Hypothalamus (tissue), 51 donors: ENCODE measurements at places on chromosomes 3 and 15.

- no peak for DNase-seq
Measured at GRCh38 chr3:149145974-149146373, 16.5 kb downstream of the HPS3 start.

- no peak for DNase-seq
Measured at GRCh38 chr15:96330064-96330449, 443 bp upstream of the NR2F2 start.

DNA sequence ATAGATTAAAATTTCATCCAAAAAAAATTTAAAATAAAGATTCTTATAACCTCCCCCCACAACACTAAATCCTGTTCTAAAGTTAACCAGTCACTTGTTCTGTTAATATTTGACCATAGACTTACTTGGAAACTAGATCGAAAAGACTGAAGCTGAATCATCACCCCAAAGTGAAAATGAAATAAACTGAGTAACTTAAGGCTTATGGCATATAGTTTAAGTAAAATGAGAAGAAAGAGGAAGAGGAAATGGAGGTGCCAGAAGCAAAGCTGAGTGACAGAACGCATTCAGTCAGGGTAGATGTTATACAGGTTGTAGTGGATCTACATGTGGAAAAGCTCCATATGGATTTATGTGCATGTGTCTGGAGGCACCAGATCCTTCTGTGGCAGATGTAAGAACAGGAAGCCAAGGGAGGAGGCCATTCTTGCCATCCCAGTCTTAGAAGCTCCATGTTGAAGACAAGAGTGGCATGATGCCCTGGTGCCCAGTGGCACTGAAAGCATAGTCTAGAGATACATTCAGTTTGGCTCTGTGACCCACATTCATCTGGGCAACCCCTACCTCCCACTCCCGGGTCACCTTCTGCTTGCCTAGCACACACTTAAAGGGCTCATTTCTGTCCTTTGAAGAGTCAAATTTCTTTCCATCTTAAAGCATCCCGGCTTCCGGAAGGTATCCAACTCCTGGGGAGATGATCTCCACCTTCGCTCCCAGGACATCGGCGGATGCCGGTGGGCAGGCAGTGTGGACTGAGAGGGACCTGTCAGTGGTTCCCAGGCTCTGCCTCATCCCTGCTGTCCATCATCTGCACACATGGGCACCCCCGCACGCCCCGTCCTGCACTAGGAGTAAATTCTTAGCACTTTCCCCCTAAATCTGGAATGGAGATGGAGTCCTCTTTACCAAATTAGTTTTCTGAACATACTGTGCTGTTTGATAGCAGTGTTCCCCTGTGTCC lies 90.8 kb downstream of the NEO1 start:
- DNase-seq, result no peak

DNA sequence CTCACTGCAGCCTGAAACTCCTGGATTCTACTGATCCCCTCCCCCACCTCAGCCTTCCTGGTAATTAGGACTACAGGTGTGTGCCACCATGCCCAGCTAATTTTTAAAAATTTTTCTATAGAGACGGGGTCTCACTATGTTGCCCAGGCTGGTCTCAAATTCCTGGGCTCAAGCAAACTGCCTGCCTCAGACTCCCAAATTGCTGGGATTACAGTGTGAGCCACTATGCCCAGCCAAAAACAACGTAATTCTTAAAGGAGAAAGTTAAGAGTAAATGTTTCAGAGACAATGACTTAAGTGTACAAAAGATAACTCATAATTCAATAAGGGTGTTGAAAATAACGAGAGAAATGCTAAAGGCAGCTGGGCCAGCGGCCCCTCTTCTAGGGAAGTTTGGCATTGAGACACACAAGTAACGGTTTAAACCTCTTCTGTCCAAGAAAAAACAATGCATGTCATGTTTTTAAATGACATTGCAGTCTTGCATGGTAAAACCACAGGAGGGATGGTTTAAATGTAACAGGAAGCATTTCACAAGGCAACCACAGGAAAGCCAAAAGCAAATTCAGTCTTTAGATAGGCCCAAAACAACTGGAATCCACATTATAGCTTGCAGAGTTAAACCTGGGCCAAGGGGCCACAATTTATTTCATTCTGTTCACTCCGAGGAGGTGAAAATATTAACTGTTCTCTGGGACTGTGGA lies 5.1 kb downstream of the PROK2 start:
- DNase-seq, result no peak

DNA sequence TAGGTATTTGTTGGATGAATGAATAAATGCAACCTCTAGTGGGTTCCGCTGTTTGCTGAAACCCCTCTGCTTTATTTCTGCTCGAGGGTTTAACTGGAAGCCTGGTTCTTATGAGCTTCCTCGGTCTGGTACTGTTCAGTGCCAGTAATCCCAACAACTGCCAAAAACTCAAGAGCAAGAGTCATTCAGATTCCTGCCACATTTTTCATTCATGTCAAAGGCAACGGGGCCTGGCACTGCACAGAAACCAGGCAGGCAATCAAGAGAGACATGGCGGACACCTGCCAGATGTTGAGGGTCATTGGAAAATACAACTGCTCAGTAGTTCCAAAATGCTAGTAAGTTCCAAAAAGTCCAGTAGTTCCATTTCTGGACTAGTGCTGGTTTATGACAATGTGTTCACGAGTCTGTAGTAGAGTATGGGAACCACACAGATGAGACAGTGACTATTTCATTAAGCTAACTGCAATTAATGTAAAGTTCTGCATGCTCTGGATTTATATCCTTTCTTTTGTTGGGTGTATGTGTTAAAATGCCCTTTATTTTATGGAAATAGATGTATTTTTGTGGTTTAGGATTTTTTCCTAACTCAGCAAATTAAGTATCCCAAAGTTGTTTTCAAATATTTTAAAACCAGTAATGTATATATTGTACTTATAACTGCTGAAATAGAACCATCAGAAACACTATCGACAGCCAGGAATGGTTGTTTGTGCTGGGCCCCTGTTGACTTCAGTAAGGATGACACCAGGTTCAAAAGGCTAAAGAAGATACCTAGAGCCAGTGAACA lies 22.7 kb upstream of the TMEM41A start:
- no peak for DNase-seq

GRCh38 chr3:63343674-63344073 lies 65.6 kb downstream of the SYNPR start:
- peak; percentile 0 for DNase-seq

DNA sequence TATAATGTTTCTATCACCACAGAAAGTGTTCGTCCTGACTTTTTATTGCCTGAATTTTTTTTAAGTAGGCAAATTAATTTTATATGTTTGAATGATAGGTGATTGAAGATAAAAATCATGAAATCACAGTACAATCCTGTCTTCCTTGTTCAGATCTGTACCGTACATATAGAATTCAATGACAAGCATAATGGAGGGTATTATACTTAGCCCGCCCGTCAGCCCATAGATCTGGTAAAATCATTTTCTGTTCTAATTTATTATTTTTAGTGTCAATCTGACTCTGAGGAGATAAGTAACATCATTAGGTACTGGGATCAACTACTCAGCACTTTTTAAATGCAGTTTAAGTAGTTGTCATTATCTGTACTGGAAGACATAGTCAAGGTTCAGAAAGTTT lies 269.9 kb downstream of the NR2F2 start:
- DNase-seq, result no peak

- DNase-seq, result no peak
Measured at GRCh38 chr3:52195823-52196331, 2.1 kb upstream of the ALAS1 start.

DNA sequence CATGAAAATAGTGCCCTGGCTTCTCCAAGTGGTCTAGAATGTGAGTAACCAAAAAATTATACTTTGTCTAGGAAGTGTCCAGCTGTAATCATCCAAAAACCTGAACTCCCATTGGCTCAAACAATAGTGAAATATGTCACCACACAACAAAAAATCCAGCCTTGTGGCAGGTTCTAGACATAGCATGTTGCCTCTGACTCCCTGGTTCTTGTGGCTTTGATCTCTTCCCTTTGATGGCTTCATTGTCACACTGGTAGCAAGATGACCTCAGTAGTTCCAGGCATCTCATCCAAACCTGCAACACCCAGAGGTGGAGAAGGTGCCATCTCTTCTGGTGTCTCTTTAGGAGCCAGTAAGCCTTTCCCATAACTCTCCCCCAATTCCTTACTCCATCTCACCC lies 74.7 kb downstream of the CMSS1 start:
- no peak for DNase-seq

GRCh38 chr3:30282154-30282696 lies 324.2 kb upstream of the TGFBR2 start:
- no peak for DNase-seq

- peak; percentile 20 for DNase-seq
Measured at GRCh38 chr15:63156755-63157117, 541 bp downstream of the RPS27L start.
